Substantia nigra (tissue), 51 donors: ENCODE measurements at places on chromosomes 16 and 17.

DNA sequence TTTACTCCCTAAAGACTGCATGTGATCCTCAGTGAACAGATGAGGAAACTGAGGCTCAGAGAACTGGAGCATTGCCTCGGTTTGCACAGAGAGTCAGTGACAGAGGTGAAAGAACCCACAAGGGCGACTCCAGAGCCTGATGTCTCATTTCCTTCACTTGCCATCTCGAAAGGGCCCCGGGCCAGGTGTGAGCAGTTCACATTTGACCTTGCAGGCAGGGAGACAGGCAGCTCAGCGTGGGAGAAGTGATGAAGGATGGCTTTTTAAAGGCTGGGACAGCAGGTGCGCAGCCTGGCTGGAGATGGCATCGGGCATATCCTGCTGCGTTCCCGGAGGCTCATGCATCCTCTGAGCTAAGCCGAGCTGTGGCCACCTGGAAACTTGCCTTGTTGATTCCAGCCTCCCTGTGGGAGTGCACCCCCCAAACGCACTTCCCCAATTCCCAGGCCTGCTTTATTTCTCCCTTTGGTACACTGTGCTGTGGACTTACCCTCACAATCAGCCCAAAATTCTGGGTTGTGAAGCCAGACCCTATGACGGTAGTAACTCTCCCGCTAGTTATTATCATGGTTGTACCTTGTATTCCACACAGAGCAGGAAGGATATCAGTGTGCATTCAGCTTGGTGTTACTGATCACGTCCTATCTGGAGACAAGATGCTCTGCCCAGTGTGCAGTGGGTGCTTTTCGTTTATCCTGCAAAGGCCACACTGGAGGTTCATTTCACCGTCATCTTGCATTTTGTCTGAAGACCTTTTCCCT, 753.2 kb upstream of the EEF2KMT start:
- DNase-seq: no peak

- DNase-seq: no peak
Observed at GRCh38 chr17:65727246-65727645, 165.8 kb upstream of the AXIN2 start.

DNA sequence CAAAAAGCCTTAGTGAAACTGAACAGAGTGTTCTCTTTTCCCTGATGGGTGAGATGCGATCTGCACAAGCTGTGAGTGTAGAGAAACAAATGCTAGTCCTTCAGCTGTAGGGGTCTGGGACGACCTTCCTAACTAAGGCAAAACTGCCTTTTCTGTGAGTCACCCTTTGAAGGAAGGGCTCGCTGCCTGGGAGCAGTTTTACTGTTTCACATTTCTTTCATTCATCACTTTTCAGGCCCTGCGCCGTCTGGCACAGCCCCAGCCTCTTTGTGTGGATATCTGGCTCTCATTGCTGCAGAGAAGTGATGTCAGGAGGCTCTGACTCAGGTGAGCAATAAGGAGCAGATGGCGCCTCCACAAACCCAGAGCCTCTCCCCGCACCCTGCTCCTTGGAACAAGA, 57.4 kb downstream of the HS3ST3A1 start:
- peak; percentile 1 for DNase-seq

DNA sequence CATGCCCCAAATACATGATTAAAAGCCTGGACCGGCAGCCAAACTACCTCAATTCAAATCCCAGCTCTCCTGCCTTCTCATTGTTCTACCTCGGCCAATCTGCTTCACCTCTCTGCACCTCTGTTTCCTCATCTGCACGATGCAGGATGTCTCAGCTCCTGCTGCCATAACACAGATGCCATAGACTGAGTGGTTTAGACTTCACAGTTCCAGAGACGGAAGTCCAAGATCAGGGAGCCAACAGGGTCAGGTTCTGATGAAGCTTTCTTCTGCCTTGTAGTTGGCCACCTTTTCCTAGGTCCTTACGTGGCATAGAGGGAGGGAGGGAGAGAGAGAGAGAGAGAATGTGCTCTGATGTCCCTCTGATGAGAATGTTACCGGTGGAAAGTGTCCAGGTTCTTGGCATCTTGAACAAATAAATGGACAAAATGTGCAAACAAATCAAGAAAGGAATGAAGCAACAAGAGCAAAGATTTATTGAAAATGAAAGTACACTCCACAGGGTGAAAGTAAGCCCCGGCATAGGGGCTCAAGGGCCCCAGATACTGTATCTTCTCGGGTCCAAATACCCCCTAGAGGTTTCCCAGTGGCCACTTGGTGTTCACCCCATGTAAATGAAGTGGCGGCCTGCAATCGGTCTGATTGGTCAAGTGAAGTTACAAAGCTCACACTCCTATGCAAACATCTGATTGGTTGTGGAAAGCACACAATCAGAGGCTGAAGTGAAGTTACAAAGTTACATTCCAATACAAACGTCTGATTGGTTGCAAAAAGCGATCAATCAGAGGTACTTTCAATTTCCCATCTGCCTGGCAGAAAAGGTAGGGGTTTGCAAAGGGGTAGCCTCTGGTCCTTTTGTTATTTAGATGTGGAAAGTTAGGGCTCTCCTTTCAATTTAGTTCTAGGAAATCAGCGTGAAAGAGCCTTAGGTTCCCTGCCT, 43.3 kb upstream of the ZCCHC14 start:
- DNase-seq: no peak

DNA sequence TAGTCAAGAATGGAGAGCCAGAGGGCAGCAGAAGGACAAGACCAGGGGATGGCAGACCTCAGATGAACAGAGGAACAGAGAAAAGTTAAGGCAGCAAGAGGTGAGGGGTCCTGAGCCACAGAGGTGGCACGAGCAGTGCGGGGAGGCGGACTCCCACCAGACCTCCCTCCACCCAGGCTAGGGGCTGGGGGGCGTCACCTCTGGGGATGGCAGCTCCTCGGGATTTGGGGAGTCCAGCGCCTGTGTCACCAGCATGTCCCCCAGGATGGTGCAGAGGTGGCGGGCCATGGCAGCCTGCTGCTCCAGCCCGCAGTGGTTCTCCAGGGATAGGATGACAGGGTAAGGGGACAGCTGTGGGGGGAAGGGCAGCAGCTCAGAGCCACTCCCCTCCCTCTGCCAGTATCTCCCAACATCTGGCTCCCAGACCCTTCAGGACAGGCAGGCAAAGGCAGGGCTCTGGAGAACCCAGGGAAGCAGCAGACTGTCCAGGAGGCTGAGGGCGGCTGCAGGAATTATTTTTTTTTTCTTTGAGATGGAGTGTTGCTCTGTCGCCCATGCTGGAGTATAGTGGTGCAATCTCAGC, 15.8 kb downstream of the PLCD3 start:
- DNase-seq: no peak

DNA sequence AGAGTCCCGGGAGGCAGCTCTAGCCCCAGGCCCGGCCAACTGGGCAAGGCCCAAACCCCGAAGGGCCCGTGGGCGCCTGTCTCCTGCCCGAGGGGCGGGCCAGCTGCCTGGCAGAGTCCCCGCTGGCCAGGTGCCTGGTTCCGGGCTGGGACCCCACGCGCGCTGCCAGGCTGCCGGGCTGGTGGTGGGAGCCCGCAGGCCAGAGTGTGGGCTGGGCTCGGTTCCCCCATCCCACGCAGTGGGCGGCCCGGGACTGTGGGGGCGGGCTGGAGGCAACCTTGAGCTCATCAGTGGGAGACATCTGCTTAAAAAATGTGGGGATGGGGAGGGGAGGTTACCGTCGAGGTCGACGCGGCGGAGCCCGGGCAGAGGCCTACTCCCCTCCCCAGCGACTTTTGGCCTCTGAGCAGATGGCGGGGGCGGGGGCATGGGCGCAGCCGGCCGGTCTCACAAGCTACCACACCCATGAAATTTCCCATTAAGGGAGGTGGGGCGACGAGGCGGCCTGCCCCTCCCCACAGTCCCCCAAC, 176.4 kb upstream of the GSE1 start:
- no peak for DNase-seq

DNA sequence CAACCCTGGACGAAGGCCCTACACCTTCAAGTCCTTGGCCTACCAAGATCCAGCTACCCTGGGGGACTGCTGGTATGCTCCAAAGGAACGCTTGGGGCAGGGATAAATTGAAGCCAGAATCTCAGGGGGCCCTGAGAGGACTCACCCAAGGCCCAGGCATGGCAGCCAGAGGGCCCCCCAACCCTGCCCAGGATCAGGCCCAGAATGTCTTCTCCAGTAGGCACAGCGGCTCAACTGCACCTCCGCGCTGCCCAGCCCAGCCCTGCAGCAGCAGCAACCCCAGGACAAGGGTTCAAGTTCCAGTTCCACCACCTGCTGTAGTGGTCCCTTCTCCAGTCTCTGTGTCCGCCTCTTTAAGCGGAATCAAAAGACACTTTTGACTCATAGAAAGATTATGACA, 2.2 kb downstream of the TFAP4 start:
- DNase-seq: no peak

- no peak for DNase-seq
Observed at GRCh38 chr16:10965440-10966061, 21.2 kb downstream of the CLEC16A start.

DNA sequence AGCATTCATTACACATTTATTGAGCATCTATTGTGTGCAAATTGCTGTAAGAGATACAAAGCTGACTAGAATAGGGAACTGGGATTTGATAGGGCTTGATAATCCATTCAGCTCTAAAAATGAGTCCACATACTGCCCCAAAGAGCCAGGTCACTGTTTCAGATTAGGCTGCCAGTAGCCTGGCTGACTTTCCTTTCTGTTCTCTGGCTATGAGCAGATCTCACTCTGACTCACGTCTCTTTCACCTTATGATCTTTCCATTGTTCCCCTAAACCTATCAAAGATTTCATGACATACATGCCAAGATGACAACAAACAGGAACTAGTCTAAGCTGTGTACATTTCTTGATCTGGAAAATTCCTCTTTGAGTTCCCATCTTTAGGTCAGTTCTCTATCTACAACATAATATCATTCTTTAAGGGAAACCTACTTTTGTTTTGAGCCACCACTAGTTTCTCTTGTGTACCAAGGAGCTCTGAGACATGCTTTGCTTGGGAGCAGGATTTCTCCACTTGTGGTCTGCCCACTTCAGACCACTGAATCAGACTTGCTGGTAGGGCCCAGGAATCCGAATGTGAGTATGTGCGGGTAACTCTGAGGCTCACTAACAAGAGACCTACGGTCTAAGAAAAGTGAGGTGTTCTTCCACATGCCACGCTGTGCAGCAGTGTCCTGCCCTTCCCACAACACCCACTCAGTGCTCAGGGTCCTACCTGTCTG, 40.9 kb upstream of the ICAM2 start:
- no peak for DNase-seq

GRCh38 chr17:22717211-22717610, 1024.9 kb downstream of the KCNJ18 start:
- no peak for DNase-seq

DNA sequence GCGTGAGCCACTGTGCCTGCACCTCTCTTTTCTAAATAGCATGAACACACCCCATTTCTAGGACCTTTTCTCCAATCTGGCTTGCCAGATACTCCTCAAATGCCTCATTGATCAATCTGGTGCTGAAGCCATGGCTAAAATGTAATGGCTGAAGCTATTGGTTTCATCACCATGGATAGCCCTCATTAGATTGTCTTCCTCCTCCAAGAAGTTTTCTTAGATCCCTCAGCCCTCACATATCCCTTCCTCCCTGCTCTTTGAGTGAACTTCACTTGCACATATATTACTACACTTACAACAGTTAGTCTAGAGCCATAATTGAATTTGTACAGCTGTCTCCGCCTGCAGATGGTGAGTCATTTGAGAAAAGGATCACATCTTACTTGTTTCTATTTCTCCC, 77.9 kb upstream of the TOX3 start:
- no peak for DNase-seq

GRCh38 chr17:74790161-74791058, 14.3 kb upstream of the NAT9 start:
- no peak for DNase-seq

GRCh38 chr17:2703181-2703580, 8.4 kb downstream of the CLUH start:
- no peak for DNase-seq

GRCh38 chr16:84574191-84574590, 43.7 kb downstream of the COTL1 start:
- peak; percentile 57 for DNase-seq

GRCh38 chr16:53530046-53530445, 27.0 kb upstream of the AKTIP start:
- no peak for DNase-seq

DNA sequence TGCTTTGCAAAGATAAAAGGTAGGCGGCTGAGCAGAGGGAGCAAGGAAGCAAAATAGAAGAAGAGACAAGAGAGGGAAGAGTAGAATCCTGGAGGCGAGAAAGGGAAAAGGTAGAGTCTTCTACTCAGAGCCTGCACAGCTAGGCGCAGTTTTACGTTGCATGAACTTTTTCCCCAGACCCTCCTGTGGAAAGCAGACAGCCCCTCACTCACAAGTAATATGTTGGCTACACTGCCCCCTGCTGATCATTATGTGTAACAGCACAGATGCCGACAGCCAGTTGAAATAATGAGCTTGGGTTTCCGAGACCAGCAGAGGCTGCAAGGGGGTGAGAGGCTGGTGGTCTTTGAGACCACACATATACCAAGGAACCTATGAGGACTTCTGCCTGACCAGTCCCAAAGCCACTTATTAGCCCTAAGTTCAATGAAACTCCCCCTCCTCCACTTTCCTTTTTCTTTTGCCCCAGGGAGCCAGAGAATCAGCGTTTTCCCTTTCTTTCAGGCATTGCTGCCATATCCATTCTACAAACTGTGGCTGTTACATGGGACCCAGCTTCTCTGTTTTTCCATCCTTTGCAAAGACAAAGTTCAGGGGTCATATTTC, 22.5 kb upstream of the CMTR2 start:
- DNase-seq: no peak

DNA sequence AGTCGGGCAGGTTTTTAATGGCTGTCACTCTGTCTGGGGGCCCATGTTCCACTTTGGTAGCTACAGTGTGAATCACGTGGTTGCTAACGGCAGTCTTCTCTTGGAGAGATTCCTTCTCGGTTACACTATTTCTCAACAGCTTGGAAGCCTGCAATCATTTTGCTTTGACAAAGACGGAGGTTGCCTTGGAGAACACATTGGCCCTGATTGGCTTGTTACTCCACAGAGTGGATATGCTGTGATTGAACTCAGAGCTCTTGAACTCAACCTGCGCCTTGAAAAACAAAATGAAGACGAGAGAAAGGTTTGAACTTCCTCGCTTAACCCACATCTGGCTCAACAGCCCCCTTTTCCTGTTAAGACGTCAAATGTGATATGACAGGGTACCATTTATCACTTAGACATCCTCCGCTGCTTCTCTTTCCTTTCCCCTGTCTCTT, 218.9 kb downstream of the MAF start:
- DNase-seq: no peak

- DNase-seq: no peak
Observed at GRCh38 chr16:57264381-57264780, 19.3 kb downstream of the ARL2BP start.

DNA sequence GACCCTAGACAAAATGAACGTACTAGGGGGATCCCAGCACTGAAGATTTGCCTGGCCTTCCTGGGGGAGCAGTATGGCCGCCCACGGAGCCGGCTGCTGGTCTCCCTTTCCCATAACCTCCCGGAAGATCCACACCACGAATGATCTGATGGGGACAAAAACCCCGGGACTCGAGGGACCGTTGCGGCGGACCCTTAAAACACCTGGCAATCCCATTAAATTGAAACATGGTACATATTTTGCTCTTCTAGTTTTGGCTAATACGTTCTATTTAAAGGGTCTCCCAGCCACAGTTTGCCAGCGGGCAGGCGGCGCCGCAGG, 45.2 kb upstream of the LCMT1 start:
- no peak for DNase-seq
